Activated naive CD8-positive, alpha-beta T cell treated with anti-CD3 and anti-CD28 coated beads, Interleukin-2, amount 50 U/mL, for 24 hours (primary cell): ENCODE measurements at places on chromosomes 12 and 14.

- H3K27ac ChIP-seq, result no peak overlapping the region
- peaks cover 3% of the 10 kb centered on the region for H3K4me1 ChIP-seq
- no peak overlapping the region for H3K4me3 ChIP-seq
- DNase-seq, result no peak
- H3K36me3 ChIP-seq, result peaks cover 5% of the 10 kb centered on the region
- H3K27me3 ChIP-seq, result no peaks in the 10 kb centered on the region
Observed at GRCh38 chr14:91580876-91581577, 70.9 kb upstream of the PPP4R3A start.

DNA sequence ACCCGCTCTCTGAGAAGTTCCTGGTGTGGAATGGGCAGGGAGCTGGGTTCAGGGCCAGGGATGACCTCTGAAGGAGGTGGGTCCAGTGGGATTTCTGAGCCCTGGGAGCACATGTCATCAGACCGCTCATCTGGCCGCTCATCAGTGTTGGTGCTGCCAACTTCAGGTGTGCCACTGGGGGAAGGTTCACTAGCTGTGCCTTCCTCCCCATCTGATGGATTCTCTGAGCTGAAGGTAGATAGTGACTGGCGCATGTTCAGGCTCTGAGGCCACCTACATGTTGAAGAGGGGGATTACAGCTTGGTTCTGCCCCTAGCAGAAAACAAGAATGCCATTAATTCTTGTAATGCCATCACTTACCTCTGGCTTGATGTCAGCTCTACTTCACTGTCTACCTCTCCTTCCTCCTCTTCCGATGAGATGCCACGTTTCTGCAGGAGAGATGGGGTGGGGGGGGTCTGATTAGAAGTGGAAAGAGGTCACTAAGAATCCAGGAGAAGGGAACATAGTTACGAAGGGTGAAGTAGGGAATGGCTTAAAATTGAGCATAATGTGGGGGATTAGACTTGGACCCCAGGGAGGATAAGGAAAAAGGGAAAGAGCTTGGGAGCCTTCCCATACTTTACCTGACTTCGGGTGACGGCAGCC is 17.2 kb downstream of the MAP3K12 start:
- H3K27me3 ChIP-seq, result no peaks in the 10 kb centered on the region
- H3K4me3 ChIP-seq, result no peak overlapping the region
- H3K4me1 ChIP-seq, result peaks cover 7% of the 10 kb centered on the region
- no peak overlapping the region for H3K27ac ChIP-seq

DNA sequence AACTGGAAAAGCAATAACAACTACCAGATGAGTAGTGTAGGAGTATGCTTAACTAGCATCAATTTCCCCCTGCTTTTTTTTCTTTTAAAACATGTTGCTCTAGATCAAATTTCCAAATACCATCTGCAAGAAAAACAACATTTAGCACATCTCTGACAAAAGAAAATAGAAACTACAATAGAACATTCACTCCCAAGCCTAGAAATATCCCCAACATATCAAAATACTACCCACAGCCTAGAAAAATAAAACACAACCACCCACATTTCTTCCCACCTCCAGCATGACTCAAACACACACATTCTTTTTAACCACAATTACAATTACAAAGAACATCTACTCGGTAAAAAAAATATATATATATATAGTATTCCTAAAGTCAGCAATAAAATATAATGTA is 120.0 kb downstream of the PPFIA2 start:
- H3K4me3 ChIP-seq, result no peak overlapping the region
- no peaks in the 10 kb centered on the region for H3K36me3 ChIP-seq
- no peak for DNase-seq

- no peaks in the 10 kb centered on the region for H3K36me3 ChIP-seq
Observed at GRCh38 chr12:52836042-52836466, 1.9 kb upstream of the KRT79 start.

DNA sequence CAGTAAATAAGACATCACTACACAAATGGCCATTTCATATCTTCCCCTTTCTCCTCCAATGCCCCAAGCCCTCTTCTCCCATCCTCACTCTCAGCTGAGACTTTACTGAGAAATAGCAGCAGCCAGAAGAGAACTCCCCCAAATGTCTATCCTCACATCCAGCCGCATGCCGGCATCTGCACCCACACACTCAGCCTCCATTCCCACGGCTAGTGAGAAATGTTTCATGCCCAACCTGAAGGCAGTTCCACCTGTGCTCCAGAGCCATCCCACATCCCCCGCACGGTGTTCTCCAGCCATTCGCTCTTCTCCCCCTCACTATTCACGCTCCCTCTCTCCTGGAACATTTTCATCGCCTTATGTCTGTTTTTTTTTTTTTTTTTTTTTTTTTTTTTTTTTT is 208.7 kb upstream of the DIO3 start:
- peaks cover 2% of the 10 kb centered on the region for H3K27me3 ChIP-seq
- no peaks in the 10 kb centered on the region for H3K4me1 ChIP-seq
- H3K4me3 ChIP-seq, result no peak overlapping the region
- no peak overlapping the region for H3K27ac ChIP-seq
- no peaks in the 10 kb centered on the region for H3K36me3 ChIP-seq

DNA sequence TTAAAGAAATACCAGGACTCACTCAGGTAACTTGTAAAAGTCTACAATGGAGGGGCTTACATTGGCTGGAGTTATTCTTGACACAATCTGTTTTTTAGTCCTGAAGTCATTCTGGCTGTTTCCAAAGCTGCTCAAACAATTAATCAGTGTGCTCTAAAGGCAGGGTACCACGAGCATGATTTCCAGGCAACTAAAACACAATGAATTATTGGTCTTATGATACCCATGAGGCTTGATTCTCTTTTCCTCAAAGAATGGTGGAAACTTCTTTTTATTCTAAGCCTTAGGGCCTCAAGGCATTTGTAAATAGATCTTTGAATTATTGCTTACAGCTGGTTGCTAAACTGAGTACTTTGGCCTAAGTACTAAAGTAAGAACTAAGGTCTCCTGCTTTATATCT is 199.8 kb upstream of the PDZRN4 start:
- no peak overlapping the region for H3K4me3 ChIP-seq
- H3K36me3 ChIP-seq, result no peaks in the 10 kb centered on the region
- H3K27me3 ChIP-seq, result no peaks in the 10 kb centered on the region
- no peaks in the 10 kb centered on the region for H3K4me1 ChIP-seq
- DNase-seq, result no peak
- H3K27ac ChIP-seq, result no peak overlapping the region

DNA sequence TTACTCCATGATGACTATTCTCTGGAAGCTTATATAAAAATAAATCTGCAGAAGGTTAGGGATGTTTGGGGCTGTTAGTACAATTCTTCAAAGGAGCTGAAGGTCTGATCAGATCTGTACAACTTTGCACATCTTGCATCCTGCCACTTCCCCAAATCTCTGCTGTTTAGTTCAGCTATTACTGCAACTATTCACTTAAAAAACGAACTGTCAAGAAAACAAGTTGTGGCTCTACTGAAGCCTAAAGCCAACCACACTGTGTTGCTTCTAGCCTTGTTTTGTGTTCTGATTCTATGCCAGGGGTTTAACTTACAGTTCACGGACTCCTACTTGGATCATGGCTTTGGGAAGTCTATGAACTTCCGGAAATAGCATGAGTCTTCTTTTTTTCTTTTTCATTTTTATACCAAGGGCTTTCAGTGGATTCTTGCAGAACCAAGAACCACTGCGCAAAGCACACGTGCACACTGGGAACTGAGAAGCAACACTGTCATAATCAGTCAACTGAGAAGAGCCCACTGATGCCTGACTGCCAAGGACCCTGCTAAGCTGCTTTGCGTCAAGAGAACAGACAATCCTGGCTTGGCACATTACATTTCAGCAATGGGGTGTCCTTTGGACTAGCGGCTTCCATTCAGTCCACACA is 66.3 kb upstream of the EEA1 start:
- H3K27ac ChIP-seq, result no peak overlapping the region
- no peak overlapping the region for H3K4me3 ChIP-seq
- no peaks in the 10 kb centered on the region for H3K27me3 ChIP-seq
- H3K4me1 ChIP-seq, result peaks cover 20% of the 10 kb centered on the region

DNA sequence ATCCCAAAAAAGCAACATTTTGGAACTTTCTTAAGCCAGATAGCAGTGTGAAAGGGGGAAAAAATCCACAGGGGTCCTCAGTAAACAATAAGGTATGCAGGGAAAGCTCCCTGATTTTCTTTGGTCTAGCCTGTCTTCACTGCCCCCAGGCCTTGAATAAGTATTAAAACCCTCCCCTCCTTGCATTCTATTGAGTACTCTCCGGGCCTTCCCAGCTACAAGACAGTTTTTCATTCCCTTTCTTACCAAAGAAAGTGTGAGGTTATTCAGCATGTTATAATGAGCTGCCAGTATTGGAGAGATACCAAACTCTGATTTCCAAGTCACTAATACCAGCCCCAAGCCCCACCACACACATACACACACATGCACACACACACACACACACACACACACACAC is 59.8 kb upstream of the KIF21A start:
- H3K4me1 ChIP-seq, result no peaks in the 10 kb centered on the region
- H3K27me3 ChIP-seq, result no peaks in the 10 kb centered on the region
- H3K4me3 ChIP-seq, result no peak overlapping the region
- H3K27ac ChIP-seq, result no peak overlapping the region
- no peak for DNase-seq

DNA sequence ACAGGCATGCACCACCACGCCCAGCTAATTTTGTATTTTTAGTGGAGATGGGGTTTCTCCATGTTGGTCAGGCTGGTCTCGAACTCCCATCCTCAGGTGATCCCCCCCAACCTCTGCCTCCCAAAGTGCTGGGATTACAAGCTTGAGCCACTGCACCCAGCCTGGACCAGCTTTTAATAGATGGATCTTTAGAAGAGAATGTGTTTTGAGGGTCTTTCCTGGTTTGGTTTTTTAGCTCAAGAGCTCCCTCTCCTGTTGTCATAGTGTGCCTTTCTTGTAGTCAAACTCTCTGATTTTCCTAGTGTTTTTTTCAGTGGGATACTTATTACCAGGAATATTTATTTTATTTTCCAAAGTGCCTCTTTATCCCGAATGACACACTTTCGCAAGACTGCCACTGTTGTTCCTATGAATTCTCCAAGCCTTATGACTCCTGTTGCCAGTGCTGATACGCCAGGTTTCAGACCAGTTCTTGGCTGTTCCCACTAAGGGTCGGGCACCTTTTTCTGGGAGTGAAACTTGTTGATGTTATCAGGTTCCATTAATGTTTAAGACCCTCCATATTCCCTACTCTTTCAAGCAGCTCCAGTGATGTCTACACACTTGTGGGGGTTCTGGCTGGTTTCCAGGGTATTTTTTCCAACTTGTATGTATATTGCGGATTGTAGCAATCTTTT is 31.5 kb upstream of the LIMA1 start:
- no peak for DNase-seq
- no peak overlapping the region for H3K27ac ChIP-seq
- no peaks in the 10 kb centered on the region for H3K4me1 ChIP-seq
- no peaks in the 10 kb centered on the region for H3K27me3 ChIP-seq
- H3K36me3 ChIP-seq, result no peaks in the 10 kb centered on the region

DNA sequence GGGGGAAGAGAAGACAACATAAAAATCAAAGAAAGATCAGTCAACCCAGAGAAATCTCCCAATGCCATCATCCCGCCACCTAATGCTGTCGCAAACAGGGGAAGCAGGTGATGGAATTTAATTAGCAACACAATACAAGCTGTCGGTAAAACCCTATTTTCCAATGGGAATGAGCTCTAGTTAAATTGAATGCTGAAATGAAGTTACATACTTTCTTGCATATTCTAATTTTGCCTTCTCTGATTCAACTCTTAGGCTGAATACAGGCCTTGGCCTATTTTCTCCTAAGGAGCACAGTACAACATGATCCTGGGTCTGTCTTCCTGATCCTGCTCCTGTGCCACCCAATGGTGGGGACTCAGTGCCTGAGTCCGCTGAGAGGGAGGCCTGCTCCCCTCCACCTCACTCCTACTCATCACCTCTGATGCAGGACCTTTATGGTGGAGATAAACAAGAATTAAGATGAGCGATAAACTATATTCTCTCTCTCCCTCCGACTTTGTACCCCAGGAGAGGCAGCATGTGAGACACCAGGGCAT is 238.8 kb downstream of the GXYLT1 start:
- H3K4me3 ChIP-seq, result no peak overlapping the region
- H3K27ac ChIP-seq, result no peak overlapping the region
- H3K4me1 ChIP-seq, result no peaks in the 10 kb centered on the region

- H3K36me3 ChIP-seq, result no peaks in the 10 kb centered on the region
- H3K4me1 ChIP-seq, result no peaks in the 10 kb centered on the region
- no peak overlapping the region for H3K4me3 ChIP-seq
- H3K27me3 ChIP-seq, result peaks cover 17% of the 10 kb centered on the region
Observed at GRCh38 chr14:97039717-97040363, 242.7 kb downstream of the VRK1 start.

GRCh38 chr14:96567289-96567899 is 65.2 kb downstream of the PAPOLA start:
- no peak for DNase-seq
- no peak overlapping the region for H3K27ac ChIP-seq
- H3K27me3 ChIP-seq, result no peaks in the 10 kb centered on the region
- peaks cover 35% of the 10 kb centered on the region for H3K36me3 ChIP-seq
- H3K4me1 ChIP-seq, result no peaks in the 10 kb centered on the region

DNA sequence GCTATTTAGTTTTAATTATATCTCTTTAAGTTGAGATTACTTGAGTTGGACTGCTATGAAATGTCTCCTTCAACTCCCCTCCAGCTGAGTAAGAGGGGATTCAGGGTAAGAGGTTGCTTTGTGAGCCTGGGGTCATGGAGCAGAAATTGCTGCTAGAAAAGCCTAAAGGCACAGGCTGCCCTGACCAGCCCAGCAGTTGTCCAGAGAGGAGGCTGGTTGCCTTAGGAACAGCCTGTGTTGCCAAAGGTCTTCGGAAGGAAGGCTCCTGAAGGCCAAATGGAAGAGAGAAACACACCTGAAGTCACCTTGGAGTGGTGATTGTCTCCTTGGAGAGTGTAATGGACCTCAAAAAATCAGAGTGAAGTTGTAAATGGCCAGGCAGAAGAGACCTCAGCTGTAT is 235.5 kb upstream of the PDE3A start:
- no peaks in the 10 kb centered on the region for H3K27me3 ChIP-seq
- H3K27ac ChIP-seq, result no peak overlapping the region
- no peaks in the 10 kb centered on the region for H3K4me1 ChIP-seq
- H3K4me3 ChIP-seq, result no peak overlapping the region
- DNase-seq, result no peak

DNA sequence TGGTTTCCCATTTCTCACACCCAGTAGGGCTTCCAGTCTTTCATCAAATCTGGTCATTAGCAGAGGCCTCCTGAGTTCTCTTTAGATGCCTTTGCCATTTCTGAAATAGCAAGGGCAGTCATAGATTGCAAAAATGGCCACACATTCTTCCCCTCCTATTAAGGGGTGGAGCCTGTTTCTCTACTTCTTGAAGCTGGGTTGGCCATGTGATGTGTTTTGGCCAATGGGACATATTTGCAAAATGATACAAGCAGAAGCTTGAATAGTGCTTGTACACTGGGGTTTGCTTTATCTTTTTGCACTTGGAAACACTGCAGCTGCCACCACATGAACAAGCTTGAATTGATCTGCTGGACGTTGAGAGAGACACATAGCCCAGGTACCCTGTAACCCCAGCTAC is 109.3 kb downstream of the VRK1 start:
- no peak for DNase-seq
- no peak overlapping the region for H3K4me3 ChIP-seq

- no peak for DNase-seq
- H3K27ac ChIP-seq, result no peak overlapping the region
- no peak overlapping the region for H3K4me3 ChIP-seq
- H3K4me1 ChIP-seq, result no peaks in the 10 kb centered on the region
- H3K27me3 ChIP-seq, result no peaks in the 10 kb centered on the region
- no peaks in the 10 kb centered on the region for H3K36me3 ChIP-seq
Observed at GRCh38 chr14:100291305-100292075, 14.8 kb downstream of the SLC25A29 start.

- H3K4me1 ChIP-seq, result no peaks in the 10 kb centered on the region
- H3K36me3 ChIP-seq, result no peaks in the 10 kb centered on the region
- H3K4me3 ChIP-seq, result no peak overlapping the region
- DNase-seq, result no peak
- no peaks in the 10 kb centered on the region for H3K27me3 ChIP-seq
Observed at GRCh38 chr14:85595981-85596380, 66.0 kb downstream of the FLRT2 start.
